Smooth muscle cell of the coronary artery (primary cell): ENCODE measurements at places on chromosomes 4 and X. TPM values are rescaled to one million over a fixed set of nuclear protein-coding genes. Genes with fewer than 3 reads are reported as not detected.

C4orf36 gene
- total RNA-seq, result 0.53 and 2.8 TPM in 2 replicates

FAM149A gene
- total RNA-seq, result 2.3 and 8.8 TPM in 2 replicates

SERTM2 gene
- total RNA-seq, result not detected in 2 replicates

PAGE1 gene
- not detected in 2 replicates for total RNA-seq

HSFX3 gene
- not detected in 2 replicates for total RNA-seq

AFM gene
- not detected in 2 replicates for total RNA-seq

TET2 gene
- 3.4 and 6.2 TPM in 2 replicates for total RNA-seq

PF4V1 gene
- total RNA-seq, result 3.6 and 10.6 TPM in 2 replicates

CDX4 gene
- not detected in 2 replicates for total RNA-seq

TCEAL2 gene
- total RNA-seq, result 0.12 TPM in 1 of 2 replicates, not detected in the other

PLP2 gene
- total RNA-seq, result 15.9 and 17.5 TPM in 2 replicates

POF1B gene
- total RNA-seq, result not detected in 2 replicates

WAS gene
- total RNA-seq, result 0.23 TPM in 1 of 2 replicates, not detected in the other

DUSP9 gene
- not detected in 2 replicates for total RNA-seq

HSFX1 gene
- total RNA-seq, result 0.23 and 0.35 TPM in 2 replicates

WDR17 gene
- total RNA-seq, result 0.15 and 2.9 TPM in 2 replicates

IL2RG gene
- not detected in 2 replicates for total RNA-seq

APOO gene
- 1.9 and 12.0 TPM in 2 replicates for total RNA-seq

PABPC1L2B gene
- total RNA-seq, result not detected in 2 replicates

COL4A6 gene
- total RNA-seq, result under 0.01 and 3.1 TPM in 2 replicates

NOX1 gene
- total RNA-seq, result not detected in 2 replicates

FAM53A gene
- 0.23 and 1.5 TPM in 2 replicates for total RNA-seq

PNMA6F gene
- not detected in 2 replicates for total RNA-seq
